ENCODE measurements at places on chromosomes 16 and 17.

DNA sequence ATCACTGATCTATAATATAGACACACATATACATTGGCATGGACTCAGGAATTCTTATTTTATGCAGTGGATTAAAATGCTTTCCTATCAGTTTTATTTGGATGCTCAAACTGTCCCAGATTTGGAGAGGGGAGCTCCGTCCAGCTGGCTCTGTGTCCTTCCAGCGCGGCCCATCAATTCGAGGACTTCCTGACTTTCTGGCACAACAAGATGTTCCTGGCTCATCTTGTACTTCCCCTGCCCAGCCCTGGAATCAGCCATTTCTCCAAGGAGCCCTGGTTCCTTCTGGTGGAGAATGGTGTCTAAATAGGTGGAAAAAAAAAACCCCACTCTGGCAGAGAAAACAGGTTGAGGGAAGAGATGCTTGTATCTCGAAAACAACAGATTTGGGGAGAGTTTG lies 94.5 kb downstream of the CRISPLD2 start:
- no peak for DNase-seq

GRCh38 chr17:72274614-72275013 lies 153.8 kb downstream of the SOX9 start:
- no peak for DNase-seq

- DNase-seq, result no peak
These were observed 97.0 kb downstream of the GRIN2A start for GRCh38 chr16:10085078-10085798.

GRCh38 chr17:17200311-17200710 lies 5.8 kb downstream of the PLD6 start:
- DNase-seq, result no peak

DNA sequence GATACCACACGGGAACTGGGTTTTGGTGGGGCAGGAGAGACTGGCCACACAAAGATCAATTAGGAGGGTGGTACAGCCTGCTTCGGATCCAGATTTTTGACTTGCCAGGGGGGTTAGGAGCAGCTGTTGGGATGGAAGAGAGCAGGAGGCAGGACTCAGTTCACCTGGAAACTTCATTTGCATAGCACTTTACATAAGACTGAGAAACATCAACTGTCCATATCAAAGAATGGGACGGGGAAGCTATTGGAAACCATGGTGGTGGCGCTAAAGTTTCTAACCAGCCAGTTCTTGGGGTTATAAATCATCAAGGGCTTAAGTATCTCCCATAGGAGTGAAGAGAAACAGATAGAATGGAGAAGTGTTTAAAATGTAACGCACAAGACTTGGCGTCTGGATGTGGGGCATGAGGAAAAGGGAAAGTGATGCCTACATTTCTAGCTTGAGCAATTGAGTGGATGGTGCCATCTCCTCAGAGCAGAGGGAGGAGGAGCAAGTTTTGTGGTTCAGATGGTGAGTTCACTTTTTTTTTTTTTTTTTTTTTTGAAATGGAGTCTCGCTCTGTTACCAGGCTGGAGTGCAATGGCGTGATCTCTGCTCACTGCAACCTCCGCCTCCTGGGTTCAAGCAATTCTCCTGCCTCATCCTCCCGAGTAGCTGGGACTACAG lies 6.4 kb upstream of the SRCAP start:
- DNase-seq, result no peak

DNA sequence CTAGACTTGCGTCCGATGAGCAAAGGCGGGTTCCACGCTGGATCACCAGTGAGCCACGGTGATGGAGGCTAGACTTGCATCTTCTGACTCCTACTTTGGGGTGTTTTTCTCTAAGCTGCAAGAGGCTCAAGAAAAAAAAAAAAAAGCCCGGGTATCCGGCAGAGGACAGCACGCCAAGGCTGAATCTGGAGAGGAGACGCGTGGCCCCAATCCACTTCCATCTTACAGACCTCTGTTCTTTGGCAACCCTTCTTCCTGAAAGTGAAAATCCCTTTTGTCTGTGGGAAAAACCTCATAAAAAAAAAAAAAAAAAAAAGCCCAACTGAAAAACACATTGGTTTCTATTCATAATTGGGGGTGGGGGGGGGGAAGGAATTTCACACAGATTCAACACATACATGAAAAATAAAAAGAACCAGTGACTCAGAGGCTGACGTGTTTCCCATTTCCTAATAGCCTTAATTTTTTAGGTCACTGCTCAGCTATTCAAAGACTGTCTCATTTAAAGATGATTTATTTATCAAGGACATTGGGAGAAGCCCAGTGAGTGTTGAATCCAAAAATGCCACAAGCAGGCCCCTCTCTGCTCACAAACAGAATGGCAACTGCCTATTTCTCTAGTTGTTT lies 258.3 kb downstream of the FOXL1 start:
- peak; percentile 51 for DNase-seq

GRCh38 chr16:49094471-49094870 lies 187.2 kb downstream of the CBLN1 start:
- DNase-seq, result no peak

GRCh38 chr17:64506201-64506575 lies at the start of gene DDX5:
Gene DDX5, minus strand, starts transcription at chr17:64506289. Its CDS starts 170 bp downstream, at chr17:64506119.
- DNase-seq, result peak; percentile 99

DNA sequence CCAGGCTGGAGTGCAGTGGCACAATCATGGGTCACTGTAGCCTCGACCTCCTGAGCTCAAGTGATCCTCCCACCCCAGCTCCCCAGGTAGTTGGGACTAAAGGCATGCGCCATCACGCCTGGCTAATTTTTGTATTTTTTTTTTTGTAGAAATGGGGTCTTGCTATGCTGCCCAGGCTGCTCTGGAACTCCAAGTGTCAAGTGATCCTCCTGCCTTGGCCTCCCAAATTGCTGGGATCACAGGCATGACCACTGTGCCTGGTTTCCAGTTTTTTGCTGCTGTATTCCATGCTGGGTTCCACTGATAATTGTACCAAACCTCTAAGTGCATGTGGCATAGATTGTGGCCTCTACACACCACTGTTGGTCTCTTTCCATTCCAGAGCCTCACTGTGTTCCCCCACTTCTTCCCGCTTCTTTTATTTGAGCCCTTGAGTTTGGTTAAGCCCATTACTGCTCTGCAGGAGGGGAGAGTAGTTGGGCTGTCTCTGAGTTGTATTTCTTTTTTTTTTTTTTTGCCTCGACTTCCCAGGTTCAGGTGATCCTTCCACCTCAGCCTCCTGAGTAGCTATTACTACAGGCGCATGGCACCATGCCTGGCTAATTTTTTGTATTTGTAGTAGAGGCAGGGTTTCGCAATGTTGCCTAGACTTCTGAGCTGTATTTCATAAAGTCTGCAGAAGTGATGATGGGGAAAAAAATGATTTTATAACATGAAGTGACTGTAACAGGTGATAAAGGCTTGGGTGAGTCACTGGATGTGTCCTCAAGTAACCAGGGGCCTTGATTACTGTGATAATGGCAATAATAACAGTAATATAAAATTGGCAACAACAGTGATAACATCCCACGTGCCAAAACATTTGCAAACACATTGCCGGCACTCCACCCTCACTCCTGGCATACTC lies 30.0 kb downstream of the EEF2K start:
- DNase-seq, result no peak

GRCh38 chr17:74775409-74776043 lies 619 bp downstream of the NAT9 start:
- no peak for DNase-seq

- DNase-seq, result no peak
These were observed 187.5 kb downstream of the TANC2 start for GRCh38 chr17:63153488-63153887.

DNA sequence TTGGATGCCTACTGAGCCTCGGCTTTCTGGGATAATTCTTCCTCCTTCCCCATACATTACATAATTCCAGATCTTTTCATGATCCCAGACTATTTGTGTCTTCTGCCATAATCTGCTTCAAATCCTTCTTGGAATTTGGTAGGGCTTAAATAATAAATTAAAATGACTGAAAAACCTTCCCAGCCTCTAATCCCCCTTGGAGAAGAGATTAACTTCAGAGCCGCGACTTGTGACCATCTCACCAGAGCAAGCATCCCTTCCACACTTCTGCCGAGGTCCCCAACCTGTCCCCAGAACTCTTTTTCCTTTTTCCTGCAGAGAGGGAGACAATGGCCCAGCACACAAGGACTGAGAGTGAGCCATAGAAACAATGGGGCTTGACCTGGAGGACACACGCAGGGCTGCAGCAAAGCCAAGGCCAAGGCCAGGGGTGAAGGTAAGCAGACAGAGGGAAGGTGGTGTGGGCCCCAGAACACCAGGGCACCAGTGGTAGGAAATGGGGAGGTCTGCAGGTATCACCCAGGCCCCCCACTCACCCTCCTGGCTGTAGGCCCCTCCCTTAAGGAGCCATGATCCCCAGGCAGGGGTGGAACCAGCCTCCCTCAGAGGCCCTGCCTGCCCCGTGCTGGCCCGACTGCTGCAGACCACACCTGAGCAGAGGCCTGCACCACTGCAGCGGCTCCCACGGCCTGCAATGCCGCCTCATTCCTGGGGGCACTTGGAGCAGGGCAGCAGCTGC lies 9.6 kb upstream of the BCAR1 start:
- DNase-seq, result no peak

DNA sequence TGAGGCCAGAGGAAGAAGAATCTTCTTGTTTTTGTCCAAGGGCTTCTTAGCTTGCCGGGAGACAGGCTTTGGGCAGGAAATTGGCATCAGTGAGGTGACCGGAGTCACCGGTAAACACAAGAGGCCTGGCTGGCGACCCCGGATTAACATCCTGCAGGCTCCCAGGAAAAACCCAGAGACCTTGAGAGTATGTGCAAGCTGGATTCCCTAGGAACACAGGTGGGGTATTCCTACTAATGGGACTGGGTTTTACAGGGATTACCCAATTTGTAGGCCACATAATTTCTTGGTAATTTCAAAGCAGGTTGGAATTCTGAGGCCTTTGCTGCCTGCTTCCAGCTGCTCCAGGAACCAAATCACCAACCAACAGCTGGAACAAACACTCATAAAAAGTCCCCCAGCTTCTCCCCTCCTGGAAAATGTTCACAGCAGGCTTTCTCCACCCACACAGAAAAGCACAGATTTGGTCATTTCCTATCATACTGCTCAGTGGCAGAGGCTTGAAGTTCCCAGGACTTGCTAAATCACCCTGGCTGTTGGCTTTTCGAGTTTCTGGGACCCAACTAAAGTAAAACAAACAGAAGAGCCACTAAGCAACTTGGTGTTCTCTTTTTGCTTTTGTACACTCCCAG lies 258.8 kb downstream of the IRF8 start:
- DNase-seq, result no peak

DNA sequence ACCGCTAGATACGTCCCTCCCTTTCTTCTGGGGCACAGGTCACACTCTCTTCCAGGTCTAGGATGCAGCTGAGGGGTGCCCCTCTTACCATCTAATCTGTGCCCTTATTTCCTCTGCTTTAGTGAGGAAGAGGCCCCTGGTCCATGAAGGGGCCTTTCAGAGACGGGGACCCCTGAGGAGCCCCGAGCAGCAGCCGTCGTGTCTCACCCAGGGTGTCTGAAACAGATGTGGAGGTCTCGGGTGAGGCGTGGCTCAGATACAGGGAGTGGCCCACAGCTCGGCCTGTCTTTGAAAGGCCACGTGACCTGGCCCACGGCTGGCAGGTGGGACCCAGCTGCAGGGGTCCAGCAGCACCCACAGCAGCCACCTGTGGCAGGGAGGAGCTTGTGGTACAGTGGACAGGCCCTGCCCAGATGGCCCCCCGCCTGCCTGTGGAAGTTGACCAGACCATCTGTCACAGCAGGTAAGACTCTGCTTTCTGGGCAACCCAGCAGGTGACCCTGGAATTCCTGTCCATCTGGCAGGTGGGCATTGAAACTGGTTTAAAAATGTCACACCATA lies 15.6 kb downstream of the SCGB1C2 start:
- DNase-seq, result peak; percentile 78

DNA sequence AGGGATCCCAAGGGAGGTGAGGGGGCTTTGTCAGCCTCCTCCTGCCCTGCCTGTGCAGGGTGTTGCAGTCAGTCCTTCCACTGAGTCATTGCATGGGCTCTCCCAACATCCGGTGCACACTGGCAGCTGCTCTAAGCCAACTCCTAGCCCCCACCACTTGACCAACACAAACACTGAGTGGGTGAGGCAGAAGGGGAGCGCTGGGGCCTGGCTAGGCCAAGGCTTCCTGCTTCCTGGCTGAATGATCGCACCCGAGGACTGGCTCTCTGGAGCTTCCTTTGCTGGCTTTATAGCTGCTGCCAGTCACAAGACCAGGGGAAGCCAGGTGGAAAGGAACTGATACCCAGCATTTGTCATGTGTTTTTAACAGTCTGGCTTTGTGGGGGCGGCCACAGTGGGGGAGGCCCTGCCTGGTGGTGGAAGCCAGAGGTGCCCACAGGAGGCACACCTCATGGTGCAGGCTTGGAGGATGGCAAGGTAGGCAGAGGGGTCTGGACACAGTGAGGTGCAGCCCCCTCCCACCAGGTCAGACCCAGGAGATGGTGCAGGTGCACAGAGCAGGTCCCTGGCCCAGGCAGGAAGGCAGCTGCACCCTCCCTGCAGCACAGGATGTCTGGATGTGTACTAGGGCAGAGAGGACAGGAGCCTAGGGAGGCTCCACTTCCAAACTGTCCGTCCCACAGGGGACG lies 6.8 kb downstream of the MPG start:
- peak; percentile 93 for DNase-seq

All from posterior vena cava (tissue), 2 donors.